Activated CD4-positive, alpha-beta T cell treated with anti-CD3 and anti-CD28 coated beads, Interleukin-2, amount 50 U/mL, for 24 hours (primary cell): ENCODE measurements at places on chromosomes 2 and 18.

DNA sequence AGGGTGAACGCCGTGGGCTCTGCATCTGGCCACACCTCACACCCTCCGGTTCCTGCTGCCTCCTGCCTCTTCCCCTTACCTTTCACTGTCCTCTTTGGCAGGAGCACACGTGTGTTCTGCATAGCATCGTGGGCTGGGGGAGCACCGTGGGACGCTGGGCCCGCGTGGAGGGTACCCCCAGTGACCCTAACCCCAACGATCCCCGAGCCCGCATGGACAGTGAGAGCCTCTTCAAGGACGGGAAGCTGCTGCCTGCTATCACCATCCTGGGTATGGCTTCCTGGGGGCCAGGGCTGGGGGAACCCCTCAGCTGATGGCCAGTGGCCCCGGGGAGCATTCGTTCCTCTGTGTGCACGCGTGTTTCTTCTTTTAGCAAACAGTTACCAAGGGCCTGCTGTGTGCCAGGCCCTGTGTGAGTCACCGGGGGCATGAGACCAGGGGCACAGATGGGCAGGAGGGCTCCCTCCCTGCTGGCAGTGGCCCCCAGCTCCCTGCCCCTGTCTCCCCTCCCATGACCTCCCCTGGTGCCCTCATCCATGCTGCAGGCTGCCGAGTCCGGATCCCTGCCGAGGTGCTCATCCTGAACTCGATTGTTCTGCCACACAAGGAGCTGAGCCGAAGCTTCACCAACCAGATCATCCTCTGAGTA lies 7.6 kb downstream of the GMPPA start:
- no peak for DNase-seq

DNA sequence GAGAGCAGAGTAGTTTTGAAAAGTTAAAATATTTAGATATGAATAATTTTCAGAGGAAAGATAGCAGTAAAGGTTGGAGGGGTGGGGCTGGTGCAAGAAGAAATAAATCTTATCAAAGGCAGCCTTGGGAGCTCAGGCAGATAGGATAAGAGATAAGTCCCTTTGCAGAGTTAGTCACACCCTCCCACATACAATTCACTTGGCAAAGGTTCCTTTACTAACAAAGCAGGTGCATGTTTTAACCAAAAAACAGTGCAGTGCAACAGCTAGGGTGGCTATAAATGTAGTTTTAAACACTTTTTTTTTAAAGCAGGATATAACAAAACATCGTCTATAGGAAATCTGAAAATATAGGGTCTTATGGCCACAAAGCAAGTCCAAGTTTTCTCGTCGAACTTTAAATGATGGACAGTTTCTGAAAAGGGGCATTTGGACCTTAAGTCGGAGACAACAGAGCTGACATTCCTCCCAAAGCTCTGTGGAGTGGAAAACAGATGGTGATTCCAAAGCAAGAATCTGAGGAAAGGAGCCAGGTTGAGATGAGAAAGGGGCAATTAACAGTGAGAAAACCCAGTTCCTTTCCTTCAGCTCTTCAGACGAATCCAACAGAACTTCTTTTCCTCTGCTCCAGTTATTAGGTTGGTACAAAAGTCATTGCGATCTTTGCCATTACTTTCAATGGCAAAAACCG lies 53.0 kb downstream of the EPHA4 start:
- no peak for DNase-seq

GRCh38 chr18:42341423-42341822 lies 386.4 kb downstream of the PIK3C3 start:
- no peak for DNase-seq

GRCh38 chr2:48905696-48906095 lies 150.2 kb upstream of the LHCGR start:
- DNase-seq = no peak

DNA sequence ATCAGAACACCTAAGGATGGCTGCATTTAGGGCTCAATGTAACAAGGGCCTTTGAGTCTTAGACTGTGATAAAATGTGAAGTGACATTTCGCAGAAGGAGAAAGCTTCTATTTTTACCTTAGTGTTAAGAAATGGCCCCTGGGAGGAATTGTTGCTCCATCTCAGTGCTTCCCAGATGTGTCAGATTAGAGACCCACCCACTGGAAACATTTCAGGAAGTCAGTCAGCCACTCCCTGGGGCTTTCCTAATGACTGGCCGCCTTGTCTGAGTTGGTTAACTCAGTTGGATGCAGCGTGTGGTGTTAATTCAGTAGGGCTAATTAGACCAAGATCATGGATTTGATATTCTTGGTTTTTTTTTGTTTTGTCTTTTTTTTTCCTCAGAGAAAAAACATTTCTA lies 355.9 kb downstream of the PIK3C3 start:
- no peak for DNase-seq

GRCh38 chr2:133453032-133453431 lies 115.2 kb downstream of the NCKAP5 start:
- DNase-seq = no peak

DNA sequence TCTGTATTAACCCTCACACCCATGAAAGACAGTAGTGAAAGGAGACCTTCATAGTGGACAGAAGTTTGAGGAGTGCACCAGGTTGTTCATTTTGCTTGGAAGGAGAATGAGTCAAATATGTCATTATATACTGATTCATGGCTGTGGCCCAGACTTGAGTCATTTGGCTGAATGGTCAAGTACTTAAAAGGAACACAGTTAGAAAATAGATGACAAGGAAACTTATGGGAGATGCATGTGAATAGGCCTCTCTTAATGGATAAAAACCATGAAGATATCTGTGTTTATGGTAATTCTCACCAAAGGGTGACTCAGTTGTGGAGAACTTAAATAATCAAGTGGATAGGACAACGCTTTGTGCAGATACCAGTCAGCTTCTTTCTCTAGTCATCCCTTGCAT lies 524.7 kb upstream of the CNTNAP5 start:
- no peak for DNase-seq

GRCh38 chr2:45334205-45334604 lies 276.9 kb downstream of the SRBD1 start:
- no peak for DNase-seq

DNA sequence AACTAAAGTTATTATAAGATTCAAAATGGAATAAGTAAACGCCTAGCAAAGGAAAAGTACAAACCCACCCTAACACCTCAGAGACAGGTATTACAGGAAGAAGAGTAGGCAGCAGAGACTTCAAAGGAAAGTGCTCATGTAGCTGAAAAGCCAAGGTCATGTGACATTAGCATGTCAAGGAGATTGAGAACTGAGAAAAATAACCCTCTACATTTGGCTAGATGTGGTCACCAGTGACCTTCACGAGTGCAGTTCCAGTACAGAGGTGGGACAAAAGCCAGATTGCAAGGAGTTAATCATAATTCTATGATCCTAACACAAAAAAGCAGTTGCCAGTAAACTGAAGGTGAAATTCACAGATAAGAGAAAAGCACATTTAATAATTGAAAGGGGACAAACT lies 252.7 kb downstream of the ZEB2 start:
- no peak for DNase-seq
